ENCODE measurements at places on chromosomes 6 and 20.
A peak's percentile ranks its signal among the peaks of the same experiment; 100 is the strongest.

- no peak for DNase-seq
These were observed 54.8 kb downstream of the DACT2 start for GRCh38 chr6:168264593-168265335.

- DNase-seq = no peak
These were observed 71.4 kb upstream of the CST7 start for GRCh38 chr20:24877652-24878051.

GRCh38 chr20:2693286-2694007 is 867 bp downstream of the EBF4 start:
- peak; percentile 67 for DNase-seq

GRCh38 chr6:30979141-30979540 is 4.4 kb upstream of the MUC21 start:
- DNase-seq = no peak

DNA sequence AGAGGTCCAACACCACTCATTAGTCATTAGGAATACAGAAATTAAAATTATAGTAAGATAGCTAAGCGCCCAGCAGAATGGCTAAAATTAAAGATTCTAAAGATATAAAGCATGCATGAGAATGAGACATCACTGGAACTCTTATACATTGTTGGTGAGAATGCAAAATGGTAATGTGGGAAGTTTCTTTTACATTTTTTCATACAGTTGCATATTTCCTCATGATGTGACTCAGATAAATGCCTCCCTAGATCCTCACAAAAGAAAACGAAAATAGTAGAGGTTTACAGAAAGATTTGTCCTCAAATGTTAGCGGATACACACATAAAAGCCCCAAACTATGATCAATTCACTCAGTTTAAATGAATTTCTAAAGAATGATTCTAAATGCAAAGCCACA is 633.7 kb upstream of the GJE1 start:
- no peak for DNase-seq

DNA sequence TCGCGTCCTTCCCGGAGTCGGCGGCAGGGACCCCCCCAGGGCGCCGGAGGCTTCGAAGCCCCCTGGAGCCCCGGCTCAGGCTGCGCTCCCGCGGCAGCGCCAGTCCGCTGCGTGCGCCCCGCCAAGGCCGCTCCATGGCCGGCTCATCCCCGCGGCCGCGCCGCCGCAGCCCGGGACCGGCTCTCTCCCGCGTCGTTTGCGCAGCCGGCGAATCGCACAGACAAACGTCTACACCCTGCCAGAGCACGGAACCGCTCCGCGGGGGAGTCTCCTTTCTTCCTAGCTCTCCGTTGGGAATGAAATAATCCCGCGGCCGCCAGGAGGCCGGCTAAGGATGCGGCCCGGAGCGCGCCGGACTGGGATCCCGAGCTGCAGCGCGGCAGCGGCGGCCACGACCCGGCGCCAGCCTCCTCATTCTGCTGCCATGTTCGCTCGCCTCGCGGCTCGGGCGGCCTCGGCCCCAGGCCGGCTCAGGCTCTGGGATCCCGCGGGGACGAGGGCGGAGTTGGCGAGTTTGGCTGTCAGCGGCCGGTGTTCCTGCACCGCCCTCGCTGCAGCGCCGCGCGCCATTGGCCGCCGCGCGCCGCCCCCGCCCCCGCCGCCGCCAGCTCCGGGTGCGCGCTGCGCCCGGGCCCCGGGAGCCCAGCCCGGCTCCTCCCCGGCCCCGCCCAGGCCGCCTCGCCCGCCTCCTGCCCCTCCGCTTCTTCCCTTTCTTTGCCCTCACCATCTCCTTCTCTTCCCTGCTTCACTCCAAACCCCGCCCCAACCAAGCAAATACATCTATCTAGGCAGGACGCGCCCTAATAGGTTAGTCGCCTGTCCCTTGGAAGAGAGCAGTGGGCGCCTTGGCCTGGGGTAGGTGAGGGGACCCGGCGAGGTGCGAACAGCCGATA is at the start of gene GFOD1:
TSS of gene GFOD1 (minus strand) at position 479 of the 893 bp plus-strand sequence. CDS start 710 bp downstream, outside the sequence.
- DNase-seq = peak; percentile 93

DNA sequence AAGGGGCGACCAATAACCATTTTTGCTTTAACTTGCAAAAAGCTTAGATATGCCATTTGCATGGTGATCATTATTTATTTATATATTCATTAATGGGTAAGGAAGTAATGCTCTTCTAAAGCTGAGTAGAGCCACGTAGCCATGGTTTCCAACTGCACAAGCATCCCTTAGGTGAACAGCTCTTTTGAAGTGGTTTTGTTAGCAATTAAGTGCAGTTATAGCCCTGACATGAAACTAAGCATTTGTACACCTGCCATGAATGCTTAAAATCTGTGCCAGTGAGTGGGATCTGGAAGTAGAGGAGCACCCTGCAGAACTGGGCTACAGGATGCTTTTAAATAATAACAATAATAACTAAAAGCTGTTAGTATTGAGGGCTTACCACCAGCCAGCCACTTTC is 19.1 kb downstream of the TRAF3IP2 start:
- DNase-seq = no peak

GRCh38 chr6:30877419-30878262 is 6.7 kb upstream of the DDR1 start:
- DNase-seq = peak; percentile 85

GRCh38 chr20:2364044-2364443 is 16.7 kb upstream of the TGM6 start:
- DNase-seq = no peak

DNA sequence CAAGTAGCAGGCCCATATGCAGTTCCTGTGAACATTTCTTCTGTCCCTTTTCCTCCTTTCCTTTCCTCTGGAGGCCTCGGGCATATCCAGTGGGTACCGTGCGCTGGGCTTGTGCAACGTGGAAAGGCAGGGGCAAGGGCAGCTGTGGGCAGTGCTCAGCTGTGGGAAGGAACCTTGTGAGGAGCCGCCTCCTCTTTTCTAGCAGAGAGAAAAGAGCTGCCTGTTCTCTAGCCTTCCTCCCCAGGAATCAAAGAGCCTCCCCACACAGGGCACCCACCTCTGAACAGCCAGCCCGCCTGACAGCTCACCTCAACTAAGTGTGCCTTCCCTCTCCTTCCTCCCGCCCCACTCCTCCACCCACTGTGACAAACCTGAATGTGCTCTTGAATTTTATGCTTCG is 143.3 kb upstream of the HDDC2 start:
- DNase-seq = no peak

GRCh38 chr20:56683077-56683865 is 54.2 kb downstream of the TFAP2C start:
- no peak for DNase-seq

DNA sequence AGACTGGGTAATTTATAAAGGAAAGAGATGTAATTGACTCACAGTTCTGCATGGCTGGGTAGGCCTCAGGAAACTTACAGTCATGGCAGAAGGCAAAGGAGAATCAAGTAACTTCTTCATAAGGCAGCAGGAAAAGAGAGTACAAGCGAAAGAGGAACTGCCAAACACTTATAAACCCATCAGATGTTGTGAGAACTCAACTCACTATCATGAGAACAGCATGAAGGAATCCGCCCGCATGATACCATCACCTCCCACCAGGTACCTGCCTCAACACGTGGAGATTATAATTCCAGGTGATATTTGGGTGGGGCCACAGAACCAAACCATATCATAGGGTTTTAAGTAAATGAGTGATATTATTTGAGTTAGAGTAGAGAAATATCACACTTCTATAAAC is 189.3 kb downstream of the TSHZ2 start:
- no peak for DNase-seq

- DNase-seq = no peak
These were observed 585.1 kb downstream of the QKI start for GRCh38 chr6:163999475-164000125.

- DNase-seq = no peak
These were observed 46.6 kb upstream of the UST start for GRCh38 chr6:148700047-148700715.

GRCh38 chr20:33400812-33401183 is 521 bp downstream of the CDK5RAP1 start:
- DNase-seq = no peak

- no peak for DNase-seq
These were observed 492.4 kb upstream of the MARCKS start for GRCh38 chr6:113364766-113365165.

DNA sequence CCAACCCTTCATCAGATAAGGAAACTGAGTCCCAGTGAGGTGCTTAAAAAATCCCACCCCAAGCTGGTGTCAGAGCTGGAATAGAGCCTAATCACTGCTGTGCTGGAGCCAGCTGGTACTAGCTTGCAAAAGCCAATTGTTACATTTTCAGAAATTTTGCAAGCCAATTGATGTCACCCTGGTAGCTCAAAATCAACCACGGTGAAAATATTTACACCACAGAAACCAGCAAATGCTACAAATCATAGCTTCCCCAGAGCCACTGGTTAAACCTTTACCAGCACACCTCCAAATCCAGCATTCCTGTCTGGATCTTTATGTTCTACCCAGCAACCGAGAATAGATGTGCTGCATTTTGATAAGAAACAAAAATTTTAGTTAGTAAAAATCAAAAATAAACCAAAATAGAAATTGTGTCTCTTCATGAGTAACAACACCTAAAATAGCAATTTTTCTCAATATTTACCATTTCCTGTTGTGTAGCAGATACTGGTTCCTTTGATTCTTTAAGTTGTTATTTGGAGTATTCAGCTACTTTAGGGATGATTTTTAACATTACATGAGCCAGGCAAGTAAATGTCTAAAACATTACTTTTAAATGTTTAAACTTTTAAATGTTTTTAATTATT is 7.2 kb upstream of the LCA5 start:
- no peak for DNase-seq

DNA sequence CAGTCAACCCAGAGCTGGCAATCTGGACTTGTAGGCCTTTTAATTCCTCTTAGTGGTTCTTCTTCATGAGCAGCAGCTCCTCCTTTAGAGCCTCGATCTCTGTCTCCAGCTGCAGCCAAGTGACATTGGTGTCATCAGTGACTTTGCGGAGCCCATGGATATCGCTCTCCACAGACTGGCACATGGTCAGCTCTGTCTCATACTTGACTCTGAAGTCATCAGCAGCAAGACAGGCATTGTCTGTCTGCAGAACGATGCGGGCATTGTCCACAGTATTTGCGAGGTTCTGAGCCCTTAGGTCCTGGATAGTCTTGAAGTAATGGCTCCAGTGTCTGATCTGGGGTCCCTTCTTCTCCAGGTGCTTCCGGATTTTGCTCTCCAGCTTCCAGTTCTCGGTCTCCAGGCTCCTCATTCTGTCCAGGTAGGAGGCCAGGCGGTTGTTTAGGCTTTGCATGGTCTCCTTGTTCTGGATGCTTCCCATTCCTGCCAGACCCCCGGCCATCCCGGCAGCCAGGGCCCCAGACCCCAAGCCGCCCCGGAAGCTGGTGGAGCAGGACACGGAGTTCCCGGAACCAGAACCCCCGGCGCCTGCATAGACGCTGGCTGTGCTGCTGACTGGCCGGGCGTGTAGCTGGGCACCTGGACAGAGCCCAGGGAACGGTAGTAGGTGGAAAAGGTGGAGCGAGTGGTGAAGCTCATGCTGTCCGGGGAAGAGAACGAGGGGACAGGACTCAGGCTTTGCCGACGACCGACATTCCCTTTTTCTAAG is 15.1 kb downstream of the RFPL4B start:
- DNase-seq = no peak

DNA sequence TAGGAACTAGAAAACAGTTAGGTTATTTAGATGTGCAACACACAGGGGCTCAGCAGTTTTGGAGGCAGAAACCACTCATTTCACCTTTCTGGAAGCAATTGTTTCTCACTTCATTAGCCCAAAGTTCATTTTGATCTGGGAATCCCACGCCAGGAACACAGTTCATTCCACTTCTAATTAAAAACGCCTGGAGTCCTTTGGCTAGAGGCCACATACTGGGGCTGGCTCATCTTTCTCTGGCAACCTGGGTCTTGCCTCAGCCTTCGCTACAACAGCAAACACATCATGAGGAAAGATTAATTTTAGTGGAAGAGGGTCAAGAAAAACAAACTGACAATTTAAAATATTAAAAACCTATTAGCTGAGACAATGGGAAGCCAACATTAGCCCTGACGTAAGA is 69.7 kb downstream of the RFPL4B start:
- no peak for DNase-seq

DNA sequence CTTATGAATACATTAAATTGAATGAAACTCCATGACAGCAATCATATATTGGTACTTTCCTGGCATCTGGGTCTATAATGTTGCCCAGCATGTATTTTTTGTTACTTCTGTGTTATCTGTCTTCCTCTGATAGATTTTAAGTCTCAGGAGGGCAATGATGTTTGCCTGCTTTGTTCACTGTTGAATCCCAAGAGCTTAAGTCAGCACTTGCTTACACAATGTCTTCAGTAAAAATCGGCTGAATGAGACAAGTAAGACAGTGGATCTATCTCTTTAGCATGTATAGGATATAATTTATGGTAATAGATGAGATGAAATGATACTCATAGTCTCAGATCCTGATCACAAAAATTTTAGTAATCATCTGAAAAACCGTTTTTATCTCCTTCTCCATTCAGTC is 1034.9 kb upstream of the EPHA7 start:
- DNase-seq = no peak

- DNase-seq = no peak
These were observed 24.1 kb upstream of the GTF3C6 start for GRCh38 chr6:110934381-110934898.

Data from ecto neural progenitor cell (in vitro differentiated cells).